ENCODE measurements at places on chromosomes 2 and 18.

DNA sequence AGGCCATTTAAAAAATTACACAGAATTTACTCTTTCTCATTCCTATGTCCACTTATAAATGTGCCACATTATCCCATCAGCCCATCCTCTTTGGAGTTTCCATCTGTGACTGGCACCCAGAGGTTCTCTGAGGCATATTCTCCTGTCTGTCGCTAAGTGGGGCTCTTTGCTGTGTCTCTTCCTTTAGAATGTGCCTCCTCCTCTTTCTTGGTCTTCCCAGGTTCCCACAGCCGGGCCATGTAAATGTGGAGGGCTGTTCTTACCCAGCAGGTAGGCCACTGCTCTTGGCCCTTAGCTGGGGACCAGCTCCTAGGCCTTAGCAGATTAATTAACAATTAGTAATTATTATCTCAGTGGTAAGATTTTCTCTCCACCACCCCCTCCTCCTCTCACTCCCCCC, 167.0 kb downstream of the INSIG2 start:
- no peak for DNase-seq

- no peak for DNase-seq
Measured at GRCh38 chr18:39602131-39602530, 2036.5 kb upstream of the CELF4 start.

GRCh38 chr2:98914713-98915580, 21.1 kb downstream of the CRACDL start:
- no peak for DNase-seq

DNA sequence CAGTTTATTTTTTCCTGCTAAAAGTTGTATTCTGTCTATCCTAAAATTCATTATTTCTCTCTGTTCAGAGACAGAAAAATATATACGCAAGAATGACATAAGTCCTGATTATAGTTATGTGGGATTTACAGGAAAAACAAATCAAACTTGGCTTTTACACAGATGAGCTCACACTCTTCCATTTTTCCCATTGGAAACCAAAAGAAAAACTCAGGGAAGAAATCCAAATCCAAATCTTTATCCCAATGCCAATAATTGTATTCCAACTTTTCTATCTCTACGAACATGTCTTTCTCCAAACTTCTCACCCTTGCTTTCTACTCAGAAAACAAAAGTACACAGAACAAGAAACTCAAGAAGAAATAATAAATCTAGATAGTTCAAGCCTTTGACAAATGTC, 249.1 kb upstream of the TMEFF2 start:
- DNase-seq, result no peak

DNA sequence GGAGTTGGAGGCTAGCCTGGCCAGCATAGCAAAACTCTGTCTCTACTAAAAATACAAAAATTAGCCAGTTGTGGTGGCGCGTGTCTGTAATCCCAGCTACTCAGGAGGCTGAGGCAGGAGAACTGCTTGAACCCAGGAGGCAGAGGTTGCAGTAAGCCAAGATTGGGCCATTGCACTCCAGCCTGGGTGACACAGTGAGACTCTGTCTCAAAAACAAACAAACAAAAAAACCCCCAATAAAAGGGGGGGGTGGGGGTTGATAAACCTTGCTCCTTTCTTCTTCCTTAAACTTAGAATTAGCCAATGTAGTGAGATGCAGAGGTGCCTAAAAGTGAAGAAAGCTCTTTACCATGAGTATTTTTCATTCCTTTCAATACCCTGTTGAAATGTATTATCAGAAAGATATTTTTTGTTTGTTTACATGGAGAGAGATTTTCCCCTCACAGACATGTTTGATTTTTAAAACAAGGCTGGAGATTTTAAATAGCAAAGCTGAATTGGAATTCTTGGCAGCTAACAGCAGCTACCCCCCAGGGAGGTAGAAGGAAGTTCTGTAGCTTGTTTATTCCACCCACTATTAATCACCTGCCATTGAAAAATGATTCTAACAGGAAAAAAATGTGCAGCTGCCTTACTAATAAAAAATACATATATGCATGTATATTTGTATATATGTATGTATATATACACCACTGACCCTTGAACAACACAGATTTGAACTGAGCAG, 48.6 kb downstream of the GYPC start:
- DNase-seq, result no peak

DNA sequence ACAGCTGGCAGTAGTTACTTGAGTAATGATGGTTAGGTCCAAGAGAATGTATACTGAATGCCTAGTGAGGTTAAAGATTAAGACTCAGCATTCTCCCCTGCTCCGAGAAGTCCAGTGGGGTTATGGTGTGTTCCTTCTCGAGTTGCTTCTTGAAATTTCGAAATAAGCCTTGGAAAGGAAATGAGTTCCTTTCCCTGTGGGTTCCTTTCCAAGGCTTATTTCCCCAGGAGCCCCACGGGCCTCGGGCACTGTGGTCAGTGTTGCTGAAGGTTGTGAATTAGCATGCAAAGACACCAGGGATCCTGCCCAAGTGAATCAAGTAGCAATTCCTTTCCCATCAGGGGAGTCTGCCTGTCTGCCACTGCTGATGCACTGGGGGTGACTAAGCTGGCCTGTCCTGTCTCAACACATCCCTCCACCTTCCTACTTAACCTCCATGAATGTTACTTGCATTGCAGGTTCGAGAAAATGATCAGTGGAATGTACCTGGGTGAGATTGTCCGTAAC, 53.6 kb downstream of the HK2 start:
- no peak for DNase-seq

Measured in hematopoietic multipotent progenitor cell treated with erythropoietin and hydrocortisone succinate and interleukin-3 and kit ligand, for 8 days (in vitro differentiated cells).